Right lung (tissue), 10 donors: ENCODE measurements at places on chromosomes 1 and 21.

- no peak for DNase-seq
Observed at GRCh38 chr1:218779341-218780100, 394.2 kb upstream of the LYPLAL1 start.

DNA sequence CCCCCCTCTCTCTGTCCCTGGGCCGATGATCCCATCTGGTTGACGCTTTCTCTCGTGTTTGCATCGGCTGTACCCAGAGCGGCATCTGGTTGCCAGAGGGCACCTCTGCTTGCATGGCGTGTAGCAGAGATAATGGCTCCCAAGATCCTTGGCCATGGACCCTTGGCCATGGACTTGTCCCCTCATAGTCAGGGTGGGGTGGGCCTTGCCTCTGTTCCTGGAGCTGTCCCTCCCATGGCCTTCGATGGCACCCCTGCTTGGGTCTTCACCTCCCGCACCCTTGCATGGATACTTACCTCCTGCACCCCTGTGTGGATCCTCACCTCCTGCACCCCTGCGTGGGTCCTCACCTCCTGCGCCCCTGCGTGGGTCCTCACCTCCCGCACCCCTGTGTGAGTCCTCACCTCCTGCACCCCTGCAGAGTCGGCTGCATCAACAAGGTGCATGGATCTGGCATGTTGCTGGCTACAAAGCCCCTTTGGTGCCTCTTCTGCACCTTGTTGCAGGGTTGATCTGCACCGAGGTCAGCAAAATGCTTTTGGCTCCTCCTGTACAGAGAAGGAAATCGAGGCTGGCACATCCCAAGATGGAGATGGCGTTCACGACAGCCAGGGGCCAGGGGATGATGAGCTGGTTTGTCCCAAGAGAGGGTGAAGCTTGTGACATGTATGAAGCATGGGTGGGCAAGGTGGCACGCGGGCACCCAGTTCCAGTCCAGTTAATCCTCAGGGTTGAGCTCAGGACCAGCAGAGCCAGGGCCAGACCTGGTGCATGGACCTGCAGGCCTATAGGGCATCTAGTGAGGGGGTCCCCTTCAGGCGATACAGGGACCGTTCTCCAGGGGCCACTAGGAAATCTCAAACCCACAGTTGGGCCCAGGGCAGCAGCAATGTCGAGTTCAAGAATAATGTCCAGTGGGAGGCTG, 46.1 kb upstream of the C1orf174 start:
- no peak for DNase-seq

- no peak for DNase-seq
Observed at GRCh38 chr1:39829791-39830533, 41.3 kb upstream of the BMP8B start.

GRCh38 chr1:230251644-230252191, 174.4 kb downstream of the PGBD5 start:
- no peak for DNase-seq

GRCh38 chr1:74328851-74329250, 93.7 kb downstream of the TNNI3K start:
- no peak for DNase-seq

DNA sequence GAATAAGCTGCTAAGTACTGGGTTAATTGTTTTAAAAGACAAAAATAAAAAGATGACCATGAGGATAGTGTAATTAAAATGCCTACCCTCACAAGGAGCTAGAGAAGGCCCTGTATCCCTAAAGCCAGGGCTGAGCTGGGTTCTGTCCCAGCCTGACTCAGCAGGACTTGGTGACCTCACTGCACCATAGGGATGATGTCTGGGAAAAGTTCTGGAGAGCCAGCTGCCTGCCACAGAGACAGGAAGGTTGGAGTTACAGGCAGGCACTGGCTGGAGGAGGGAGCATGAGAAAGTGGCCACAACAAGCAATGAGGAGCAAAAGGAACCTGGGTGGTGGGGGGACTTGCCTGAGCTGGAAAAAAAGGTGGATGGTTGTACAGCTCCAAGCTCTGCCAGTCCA, 5.7 kb upstream of the TNR start:
- DNase-seq = no peak

DNA sequence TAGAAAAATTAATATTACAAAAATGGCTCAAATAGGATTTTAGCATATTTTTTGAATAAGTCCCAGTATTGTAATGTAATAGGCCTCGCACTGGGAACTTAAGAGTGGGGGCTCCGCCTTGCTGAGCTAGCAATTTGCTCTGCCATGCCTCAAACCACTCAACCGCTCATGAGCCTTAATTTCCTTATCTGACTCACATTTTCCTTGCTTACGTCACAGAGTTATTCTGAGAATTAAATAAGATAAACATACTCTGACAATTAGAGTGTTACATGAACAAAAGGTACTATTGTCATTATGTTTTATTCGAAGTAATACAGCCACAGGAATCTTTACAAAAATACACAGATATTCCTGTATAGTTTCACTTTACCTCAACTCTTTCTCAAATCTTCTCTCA, 108.1 kb downstream of the SLC44A5 start:
- no peak for DNase-seq

DNA sequence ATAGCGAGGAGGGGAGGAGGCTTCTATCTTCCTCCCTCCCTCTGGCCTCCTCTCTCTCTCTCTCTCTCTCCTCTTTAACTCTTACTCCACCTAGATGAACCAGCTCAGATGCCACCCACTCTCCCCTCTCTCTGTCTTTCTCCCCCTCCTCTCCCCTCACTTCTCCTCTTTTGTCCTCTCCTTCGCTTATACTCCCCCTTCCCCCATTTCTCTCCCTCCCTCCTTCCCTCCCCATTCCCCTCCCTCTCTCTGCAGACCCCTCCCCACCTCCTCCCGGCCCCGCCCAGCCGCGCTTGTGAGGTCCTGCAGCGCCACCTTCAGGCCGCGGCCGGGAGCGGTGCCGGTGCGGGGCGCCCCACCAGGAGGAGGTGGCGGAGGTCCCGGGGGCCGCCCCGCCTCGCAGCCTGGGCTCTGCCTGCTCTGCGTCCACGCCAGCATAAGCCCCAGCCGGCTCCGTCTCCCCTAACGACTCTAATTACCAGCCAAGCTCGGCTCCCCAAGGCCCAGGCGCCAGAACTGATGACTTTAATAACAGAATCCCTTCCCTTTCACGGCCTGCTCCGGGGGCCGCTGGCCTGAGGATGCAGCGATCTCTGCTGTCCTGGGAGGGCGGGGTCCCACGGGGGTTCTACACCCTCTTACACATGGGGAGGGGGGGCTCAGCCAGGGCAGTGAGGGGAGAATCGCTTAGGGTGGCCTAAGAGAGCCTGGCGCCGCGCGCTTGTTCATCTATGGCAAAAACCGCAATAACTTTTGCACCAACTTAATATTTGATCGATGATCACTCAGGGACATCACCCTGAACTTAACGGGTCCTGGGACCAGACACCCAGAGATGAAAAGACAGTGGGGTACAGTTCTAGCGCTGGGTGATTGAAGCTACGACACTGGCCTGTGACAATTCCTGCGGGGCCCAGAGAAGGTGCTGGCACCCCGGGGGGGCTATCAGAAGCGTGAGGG, 637.3 kb downstream of the MATN1 start:
- DNase-seq = peak; percentile 48

DNA sequence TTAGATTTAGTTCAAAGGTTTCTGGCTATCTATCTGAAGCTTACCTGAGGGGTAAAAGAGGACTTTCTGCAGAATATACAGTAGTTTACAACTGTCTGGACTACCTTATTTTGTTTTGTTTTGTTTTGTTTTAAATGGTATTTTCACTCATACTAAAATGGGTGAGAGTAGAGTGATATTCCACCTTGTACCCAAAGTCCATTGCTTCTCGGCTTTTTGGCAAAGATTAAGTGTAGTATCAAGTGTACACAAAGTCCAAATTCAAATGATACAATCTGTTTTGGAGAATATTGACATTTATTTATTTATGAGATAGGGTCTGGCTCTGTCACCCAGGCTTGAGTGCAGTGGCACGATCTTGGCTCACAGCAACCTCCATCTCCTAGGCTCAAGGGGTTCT, 11.7 kb upstream of the SMG7 start:
- no peak for DNase-seq

- no peak for DNase-seq
Observed at GRCh38 chr1:34618381-34618780, 136.5 kb upstream of the GJB5 start.

DNA sequence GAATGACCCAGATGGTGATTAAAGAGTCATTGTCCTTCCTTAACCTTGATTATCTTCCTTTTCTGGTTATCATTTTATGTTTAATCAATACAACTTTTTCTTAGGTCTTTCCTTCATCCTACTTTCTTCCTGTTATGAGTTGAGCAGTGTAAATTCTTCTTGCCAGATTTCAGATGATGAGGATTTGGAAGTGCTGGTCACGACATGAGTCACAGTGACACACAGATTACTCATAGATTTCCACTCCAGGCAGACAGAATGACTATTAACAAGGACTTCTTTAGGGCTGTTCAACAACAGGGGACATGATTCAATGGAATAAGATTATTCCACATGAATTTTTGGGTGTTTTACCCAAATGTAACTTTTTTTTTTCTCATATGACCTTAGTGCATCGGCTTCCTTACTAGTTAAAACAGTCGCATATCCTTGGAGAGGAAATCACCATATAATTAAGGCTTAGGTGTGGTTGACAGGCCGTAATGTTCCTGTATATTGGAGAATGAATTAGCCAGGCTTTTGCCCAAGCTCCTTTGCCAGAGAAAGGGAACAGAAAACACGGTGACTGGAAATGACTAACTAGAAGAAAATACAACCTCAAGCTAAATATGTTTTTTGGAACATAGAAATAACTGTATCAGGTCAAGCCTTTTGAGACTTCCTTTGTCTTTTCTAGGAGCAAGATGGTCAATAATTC, 44.2 kb downstream of the PRRX1 start:
- no peak for DNase-seq

- no peak for DNase-seq
Observed at GRCh38 chr1:169161496-169162194, 55.2 kb downstream of the ATP1B1 start.

DNA sequence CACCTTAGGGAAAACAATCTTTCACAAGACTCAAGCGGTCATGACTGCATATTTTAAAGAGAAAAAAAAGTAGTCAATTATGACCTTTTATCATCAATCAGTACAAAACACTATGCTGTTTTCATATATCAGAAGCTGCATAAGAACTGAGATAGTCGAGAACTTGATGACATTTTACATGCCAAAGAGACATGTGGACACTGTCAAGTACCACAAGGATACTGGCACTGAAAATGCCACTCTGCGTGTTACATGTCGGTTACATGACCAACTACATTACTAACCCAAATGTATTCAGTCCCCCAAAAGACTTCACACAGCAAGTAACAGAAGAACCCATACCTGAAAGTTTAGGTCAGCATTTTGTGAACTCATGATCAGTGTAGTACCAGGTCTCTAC, 975.0 kb upstream of the ADGRL4 start:
- peak; percentile 39 for DNase-seq
